Central memory CD4-positive, alpha-beta T cell (primary cell): ENCODE measurements at places on chromosomes 16 and 17.

GRCh38 chr16:54846766-54847165 lies 83.9 kb upstream of the IRX5 start:
- DNase-seq, result no peak

DNA sequence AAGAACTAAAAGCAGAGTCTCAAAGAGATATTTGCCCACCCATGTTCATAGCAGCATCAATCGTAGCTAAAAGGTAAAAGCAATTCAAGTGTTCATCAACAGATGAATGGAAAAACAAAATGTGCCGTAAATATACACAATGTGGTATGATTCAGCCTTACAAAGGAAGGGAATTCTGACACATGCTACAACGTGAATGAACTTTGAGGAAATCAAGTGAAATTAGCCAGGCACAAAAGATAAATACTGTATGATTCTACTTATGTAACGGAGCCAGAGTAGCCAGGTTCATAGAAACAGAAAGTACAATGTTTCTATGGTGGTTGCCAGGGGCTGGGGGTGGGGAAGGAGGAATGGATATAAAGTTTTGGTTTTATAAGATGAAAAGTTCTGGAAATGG lies 57.8 kb upstream of the IL34 start:
- DNase-seq, result no peak

- DNase-seq, result no peak
Measured at GRCh38 chr16:27302126-27302525, 11.6 kb upstream of the IL4R start.

- peak; percentile 77 for DNase-seq
Measured at GRCh38 chr17:48453447-48453846, 23.4 kb upstream of the SKAP1 start.

GRCh38 chr17:7572588-7573323 lies 6.7 kb upstream of the CD68 start:
- peak; percentile 100 for DNase-seq

GRCh38 chr17:68141050-68141449 lies 105.5 kb downstream of the KPNA2 start:
- DNase-seq, result no peak

DNA sequence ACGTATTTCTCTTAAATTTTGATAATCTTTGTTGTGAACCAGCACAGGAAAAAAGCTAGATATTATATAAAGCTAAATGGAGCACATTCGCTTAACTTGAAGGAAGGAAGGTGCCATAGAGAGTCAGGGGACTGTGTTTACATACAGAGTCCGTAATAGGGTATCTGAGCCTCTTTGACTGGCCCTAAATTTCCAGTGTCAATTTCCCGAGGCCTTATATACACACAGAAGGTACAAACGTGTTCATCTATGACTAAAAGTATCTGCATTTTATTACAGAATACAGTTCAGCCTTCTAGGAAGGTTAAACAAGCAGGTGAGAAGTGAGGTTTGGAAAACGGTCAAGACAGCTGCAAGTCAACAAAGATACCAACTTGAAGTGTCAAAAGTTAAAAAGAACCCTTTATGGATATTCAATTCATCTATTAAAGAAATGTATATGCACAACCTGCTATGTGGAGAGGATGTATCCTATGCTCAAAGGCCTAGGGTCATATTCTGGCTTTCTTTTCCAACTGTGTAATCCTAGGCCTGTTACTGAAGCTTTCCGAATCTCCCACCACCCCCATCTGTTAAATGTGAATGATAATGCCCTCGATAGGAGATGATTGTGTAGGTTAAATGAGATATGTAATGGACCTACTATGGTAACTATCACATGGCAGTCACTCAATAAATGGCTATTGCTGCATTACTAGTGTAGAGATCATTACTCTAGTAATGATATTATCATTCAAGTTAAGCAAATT lies 263.7 kb upstream of the MAF start:
- no peak for DNase-seq

- DNase-seq, result no peak
Measured at GRCh38 chr17:12738624-12739023, 50.7 kb upstream of the ARHGAP44 start.

- DNase-seq, result no peak
Measured at GRCh38 chr17:1197379-1197778, 17.6 kb upstream of the ABR start.
